ENCODE measurements at places on chromosomes 3 and 15.

DNA sequence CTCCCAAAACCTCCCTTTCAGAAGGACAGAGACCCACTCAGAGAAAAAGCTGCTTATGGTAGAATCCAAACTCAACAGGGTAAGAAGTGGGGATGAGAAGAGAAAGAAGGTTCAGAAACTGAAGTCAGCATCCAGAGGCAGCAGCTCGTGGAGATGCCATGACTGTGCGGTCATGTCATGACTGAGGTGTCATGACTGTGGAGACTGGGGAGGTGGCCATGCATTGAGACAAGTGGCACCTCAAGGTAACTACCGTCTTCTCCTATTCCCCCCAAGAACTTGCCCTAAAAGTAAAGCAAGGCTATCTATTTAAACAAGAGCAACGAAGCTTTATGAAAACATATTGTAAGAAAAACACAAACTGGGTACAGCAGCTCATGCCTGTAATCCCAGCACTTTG is 15.1 kb downstream of the CHRNA3 start:
- no peak for DNase-seq

GRCh38 chr3:41338276-41338675 is 139.0 kb downstream of the CTNNB1 start:
- DNase-seq: no peak

DNA sequence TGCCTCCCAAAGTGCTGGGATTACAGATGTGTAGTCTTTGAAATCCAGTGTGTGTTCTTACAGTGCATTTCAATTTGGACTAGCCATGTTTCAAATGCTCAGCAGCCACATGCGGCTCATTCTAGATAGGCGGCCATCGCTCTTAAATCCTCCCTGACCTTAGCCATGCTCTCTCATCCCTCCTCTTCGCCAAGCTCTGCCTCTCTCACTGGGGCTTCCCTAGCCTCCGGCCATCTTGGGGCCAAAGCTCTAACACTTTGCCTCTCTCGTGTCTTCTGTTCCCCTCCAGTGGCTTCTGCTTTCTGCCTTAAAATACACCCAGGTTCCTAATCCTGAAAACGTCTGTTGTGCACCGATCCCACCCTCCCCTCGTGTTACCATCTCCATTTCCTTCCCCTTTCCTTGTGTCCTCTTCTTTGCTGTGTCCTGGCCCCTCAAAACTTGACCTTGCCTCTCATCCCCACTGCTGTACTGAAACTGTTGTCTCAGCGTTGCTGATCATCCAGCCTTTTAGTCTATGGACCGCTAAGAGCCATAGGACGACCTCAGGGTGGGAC is 1.4 kb upstream of the GHRL start:
- DNase-seq: no peak

DNA sequence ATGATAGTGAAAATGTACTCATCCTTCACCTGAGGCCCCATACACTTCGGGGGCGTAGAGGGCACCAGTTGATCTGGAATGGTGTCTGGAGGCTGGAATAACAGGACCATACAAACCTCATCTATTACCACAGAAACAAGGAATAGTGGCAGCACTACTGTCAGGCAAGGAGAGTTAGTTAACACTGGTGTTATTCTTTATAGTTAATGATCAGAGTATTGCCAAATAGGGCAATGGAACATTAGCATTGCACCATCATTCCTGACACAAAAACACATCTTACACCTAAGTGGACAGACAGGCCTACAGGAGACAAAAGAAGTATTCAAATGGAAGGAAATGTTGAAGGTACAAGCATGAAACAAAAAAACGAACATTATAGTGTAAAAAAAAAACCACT is 137.0 kb upstream of the UBP1 start:
- DNase-seq: no peak

DNA sequence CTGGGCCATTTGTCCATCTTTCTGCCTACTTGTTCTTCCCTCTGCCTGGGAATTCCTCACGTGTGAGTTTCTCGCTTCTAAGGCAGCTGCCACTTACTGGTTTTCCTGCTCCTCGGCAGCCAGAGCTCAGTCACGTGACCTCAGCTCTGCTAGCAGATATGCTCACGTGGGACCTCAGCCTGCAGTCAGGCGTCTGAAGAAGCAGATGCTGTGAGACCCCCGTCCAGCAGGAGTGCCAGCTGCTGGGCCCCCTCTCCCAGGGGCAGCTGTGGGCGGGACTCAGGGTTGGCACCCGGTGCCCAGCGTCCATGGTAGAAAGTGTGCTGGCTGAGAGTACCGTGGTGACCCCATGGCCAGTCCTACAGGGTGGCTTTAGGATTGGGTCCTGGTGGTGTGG is 161.3 kb upstream of the TLE3 start:
- peak; percentile 20 for DNase-seq

DNA sequence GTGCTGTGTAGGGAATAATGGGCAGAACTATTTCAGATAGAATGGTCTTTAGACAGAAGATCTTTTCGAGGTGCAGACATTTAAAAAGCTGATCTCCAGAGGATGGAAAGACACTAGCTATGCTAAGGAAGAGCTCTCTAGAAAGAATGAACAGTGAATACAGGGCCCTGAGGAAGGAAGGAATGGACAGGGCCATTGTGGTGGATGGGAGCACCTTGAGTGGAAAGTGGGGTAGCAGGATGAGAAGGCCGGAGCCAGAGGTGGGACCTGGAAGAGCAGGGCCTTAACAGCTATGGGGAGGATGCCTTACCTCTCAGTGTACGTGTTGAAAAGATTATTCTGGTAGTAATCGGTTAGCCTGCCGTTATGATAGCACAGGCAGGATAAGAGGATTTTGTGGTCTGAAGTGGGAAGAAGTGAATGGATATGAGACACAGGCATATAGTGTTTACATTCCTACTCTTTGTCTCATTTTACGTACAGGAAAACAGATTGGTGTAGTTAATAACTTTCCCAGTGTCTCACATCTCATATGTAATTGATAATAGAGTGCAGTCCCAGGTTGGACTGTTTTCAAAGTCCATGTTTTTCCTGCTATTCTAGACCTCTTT is 172.4 kb downstream of the KLHL25 start:
- DNase-seq: no peak

DNA sequence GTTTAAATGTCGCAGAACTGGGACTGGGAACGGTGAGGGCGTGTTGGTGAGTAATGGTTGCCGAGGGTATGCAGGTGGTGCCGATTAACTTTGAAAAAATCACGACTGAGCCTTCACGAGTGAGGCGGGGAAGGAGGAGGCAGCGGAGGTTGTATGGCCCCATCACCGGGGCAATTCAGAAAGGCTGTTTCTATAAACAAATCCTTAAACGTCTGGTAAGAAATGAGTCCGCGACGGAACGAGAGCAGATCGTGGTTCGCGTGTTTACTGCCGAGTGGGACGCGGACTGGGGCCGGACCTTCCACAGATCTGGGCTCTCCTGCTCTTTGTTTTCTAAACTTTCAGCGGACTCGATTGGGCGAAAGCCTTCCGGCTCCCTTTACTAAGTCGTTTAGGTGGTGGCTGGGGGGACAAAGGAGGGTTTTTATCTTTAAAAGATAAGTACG is 2.7 kb downstream of the IGF1R start:
- DNase-seq: no peak

DNA sequence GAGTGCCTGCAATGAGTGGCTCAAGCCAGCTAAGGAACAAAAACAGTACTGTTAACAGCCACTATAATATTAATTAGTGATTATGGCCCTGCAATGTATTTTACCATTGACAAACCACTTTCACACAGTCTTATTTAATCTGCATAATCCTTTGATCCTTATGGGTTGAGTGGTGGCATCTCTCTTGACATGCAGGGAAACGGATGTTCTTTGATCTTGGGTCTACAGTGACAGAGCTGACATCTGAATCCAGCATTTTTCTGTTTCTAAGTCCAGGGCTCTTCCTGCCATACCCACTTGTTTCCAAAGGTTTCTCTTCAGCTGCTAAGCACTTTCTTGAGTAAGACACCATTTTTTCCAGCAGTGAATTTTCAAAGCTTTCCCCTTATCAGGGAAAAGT is 277.7 kb upstream of the ROPN1 start:
- no peak for DNase-seq

DNA sequence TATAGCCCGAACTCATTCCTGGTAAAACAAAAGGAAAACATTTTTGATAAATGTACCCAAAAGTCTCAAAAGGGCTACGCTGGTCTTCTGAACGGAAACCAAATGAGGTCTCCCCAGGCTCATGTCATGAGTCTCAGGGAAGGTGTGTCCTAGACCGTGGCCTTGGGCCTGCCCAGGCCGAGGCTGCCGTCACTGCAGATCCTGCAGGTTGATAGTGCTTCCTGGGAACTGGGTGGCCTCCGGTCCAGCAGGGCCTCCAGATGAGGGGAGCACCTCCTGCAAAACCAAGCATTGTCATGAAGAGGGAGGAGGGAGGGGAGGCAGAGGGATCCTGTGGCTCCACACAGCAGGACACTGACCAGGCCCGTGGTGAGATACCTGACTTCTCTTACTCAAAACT is 37.5 kb downstream of the ZXDC start:
- DNase-seq: no peak

DNA sequence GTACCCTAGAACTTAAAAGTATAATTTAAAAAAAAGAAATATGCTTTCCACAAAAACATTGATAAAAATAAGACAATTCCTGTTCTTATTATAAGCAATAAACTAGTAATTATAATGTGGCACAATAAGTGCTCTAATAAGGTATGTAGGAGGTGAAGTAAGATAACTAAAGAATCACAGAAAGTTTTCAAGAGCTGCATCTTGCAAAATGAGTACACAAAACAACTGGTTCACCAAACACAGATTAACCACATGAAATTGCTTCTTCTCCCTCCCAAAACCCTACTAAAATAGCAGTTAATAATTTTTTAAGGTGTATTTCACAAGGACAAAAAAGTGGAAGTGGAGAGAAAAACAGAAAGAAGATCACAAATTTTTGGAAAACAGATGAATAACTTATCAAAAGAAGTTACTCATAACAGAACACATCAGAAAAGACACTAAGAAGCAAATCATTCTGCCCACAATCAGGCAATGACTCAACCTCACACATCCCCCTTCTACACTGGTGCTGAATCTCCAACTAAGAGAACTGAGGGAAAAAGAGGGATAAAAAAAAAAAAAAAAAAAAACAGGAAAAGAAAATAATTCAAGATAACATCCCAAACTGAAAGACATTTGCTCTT is 64.2 kb downstream of the TBC1D5 start:
- DNase-seq: no peak

DNA sequence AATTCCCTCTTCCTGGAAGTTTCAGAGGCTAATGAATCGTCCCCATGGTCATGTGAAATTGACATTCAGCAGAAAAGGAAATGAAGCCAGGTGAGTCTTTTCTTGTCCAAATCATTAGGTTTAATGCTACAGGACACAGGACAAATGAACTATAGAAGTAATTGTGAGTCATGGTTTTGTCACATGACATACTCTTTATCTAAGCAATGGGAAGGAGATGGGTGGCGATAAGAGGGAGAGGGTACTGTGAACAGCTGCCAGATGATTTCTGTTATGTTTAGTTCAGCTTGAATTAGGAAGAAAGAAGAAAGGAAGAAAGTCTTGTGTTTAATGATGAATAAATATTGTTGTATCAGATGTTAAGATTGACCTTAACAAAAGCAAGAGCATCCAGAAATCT is 515.4 kb upstream of the ZNF717 start:
- no peak for DNase-seq

GRCh38 chr15:49686599-49686998 is 65.8 kb downstream of the DTWD1 start:
- no peak for DNase-seq

GRCh38 chr3:13886593-13887129 is 6.8 kb upstream of the WNT7A start:
- no peak for DNase-seq

GRCh38 chr3:124268355-124268754 is 276.4 kb upstream of the ROPN1 start:
- DNase-seq: no peak

- DNase-seq: no peak
Observed at GRCh38 chr3:144384241-144384979, 412.8 kb downstream of the DIPK2A start.

DNA sequence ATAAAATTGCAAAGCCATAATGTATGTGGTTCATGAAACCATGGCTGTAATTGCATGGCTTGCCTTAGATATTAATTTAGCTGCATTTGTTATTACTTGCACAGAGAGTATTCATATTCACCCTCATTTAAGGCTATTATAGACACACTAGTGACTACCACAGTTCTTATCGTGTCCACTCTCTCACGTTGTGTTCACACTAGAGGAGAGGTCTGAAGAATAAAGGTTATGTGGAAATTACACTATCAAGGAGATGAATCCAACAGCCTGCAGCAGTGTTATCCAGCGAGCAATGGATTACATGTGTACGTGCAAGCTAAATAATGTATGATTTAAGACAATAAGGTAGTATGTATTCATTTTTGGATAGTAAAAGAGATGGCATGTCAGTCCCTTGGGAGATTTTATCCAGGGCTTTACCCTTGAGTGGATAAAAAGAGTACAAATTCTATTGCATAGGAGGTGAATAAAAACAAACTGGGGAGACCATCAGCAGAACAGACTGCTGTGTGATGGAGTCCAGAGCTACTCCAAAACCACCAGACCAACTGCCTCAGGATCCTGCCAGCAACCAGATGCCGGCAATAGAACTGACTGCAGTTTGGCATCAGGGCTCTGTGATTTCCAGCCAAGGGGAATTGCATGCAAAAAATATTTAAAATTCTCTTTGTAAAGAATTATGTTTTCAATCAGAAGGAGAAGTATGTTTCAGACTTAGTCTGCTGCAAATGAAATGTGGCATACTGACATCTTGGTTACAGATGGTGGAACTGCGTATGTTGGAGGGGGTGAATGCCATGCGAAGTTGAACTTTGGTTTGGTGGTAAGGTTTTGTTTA is 146.6 kb downstream of the RBMS3 start:
- no peak for DNase-seq

DNA sequence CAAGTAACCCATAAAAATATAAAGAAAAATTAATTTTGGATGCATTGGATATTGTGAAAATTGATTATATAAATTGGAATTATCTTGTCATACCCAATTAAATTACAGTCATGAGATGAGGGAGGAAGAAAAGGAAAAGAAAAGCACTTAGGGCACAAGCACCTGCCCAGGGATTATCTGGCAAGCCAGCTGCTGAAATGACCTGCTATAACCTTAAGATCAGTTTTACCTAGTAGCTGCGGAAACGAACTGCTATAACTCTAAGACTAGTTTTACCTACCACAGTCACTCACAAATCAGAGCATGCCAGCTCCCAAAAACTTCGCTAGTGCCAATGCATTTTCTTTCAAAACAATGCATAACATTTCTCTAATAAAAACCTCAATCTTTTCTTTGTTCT is 26.2 kb downstream of the LRRFIP2 start:
- DNase-seq: no peak

Data from stimulated activated CD8-positive, alpha-beta memory T cell treated with anti-CD3 and anti-CD28 coated beads, Interleukin-2, amount 100 ng/mL, for 1 hour (primary cell).